ENCODE measurements at places on chromosomes 2 and 18.

DNA sequence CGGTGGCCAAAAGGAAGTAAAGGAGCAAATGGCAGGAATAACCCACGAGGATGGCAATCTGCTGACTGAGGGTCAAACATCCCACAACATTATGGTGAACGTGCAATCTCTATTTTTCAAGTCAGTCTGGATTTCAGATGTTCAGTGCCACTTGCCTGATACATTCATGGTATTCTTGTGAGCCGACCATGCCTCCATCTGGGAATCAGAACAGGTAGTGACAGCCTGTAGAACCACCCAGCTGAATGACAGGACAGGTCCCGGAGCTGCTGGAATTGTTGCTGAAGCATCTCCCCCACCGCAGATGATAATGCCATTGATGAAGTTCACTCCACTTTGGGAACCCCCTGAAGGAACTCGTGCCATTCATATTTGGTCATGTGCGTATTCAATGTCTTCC is 123.2 kb downstream of the CAPN13 start:
- no peak for DNase-seq

DNA sequence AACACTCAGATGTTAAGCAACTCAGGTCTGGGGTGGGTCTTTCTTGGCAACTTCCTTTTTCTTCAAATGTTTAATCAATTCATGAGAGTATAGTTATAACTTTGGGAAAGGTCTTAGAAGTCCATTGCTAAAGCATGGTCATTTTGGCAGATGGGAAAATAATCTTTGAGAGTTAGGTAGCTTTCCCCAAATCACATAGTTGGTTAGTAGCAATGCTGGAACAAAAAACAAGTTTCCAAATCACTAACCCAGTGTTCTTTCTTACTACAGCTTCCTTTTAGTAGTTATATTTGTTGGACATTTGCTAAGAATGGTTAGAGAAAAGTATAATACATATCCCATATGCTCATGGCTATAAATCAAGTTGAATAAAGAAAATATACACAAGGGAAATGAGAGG is 185.2 kb upstream of the SLC14A2 start:
- DNase-seq = no peak

DNA sequence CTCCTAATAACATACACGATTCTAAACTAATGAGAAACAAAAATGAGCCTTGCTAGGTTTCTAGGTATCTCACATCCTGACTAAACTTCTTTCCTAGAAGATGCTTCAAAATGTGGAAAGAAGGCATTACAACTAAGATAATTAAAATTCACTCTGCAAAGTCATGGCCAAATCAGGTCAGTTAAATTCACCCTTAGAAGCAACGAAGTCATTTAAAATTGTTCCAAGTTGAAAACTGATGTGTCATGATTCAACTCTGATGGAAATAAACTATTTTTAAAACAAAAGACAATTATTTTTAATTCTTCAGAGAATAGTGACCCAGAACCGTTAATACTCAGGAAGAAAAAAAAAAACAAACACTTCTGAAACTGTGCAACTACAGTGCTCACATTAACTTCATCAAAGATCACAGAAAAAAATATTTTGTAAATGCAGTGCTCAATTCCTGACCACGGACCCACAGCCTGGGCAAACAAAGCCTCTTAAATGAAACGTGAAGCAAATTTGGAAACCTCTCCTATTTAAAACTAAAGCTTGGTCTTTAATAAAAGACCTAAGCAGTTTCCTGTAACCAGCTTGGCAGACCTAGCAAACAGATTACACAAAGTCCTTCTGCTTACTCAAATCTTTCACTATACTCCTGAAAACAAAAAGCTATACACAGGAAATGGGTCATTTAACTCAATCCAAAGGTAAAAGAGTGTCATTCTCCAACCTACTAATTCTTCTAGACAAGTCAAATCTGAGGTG is 39.0 kb downstream of the CHN1 start:
- DNase-seq = no peak

DNA sequence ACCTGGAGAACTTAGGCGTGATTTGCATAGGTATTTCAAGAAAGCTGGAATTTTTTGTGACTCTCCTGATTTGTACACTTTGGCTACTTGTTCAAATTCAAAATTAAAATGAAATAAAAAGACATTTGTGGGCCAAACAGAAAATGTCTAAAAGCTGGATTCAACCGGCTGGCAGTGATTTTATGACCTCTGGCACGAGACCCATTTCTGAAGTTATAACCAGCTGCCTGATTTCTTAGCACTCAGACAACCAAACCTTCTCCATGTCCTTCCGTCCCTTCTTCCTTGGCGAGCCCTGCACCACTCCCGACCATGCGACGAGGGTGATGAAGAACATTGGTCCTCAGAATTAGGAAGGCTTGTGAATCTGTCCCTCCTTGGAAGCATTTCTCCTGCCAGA is 19.7 kb downstream of the PKDCC start:
- DNase-seq = no peak

DNA sequence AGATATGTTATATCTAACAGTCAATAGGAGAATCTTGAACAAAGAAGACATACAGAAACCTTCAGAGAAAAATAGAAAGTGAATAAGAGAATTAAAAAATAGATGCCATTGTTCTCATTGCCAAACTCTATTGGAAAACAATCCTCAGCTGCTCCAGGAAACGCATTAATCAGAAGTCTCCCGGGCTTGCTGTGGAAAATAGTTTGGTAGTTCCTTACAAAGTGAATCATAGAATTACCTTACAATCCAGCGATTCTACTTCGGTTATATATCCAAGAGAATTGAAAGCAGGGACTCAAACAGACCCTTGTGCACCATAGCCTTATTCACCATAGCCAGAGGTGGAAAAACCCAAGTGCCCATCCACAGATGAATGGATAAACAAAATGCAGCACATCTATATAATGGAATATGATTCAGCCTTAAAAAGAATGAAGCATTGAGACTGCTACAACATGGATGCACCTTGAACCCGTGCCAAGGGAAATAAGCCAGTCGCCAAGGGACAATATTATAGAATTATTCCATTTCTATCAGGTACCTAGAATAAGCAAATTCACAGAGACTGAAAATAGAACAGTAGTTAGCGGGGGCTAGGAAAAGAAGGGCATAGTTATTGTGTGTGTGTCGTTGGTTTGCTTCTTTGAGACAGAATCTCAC is 21.9 kb upstream of the CHRNA1 start:
- no peak for DNase-seq

- no peak for DNase-seq
These were observed 21.6 kb downstream of the METAP1D start for GRCh38 chr2:172021074-172021931.

GRCh38 chr2:136362676-136363390 is 244.9 kb upstream of the CXCR4 start:
- DNase-seq = no peak

DNA sequence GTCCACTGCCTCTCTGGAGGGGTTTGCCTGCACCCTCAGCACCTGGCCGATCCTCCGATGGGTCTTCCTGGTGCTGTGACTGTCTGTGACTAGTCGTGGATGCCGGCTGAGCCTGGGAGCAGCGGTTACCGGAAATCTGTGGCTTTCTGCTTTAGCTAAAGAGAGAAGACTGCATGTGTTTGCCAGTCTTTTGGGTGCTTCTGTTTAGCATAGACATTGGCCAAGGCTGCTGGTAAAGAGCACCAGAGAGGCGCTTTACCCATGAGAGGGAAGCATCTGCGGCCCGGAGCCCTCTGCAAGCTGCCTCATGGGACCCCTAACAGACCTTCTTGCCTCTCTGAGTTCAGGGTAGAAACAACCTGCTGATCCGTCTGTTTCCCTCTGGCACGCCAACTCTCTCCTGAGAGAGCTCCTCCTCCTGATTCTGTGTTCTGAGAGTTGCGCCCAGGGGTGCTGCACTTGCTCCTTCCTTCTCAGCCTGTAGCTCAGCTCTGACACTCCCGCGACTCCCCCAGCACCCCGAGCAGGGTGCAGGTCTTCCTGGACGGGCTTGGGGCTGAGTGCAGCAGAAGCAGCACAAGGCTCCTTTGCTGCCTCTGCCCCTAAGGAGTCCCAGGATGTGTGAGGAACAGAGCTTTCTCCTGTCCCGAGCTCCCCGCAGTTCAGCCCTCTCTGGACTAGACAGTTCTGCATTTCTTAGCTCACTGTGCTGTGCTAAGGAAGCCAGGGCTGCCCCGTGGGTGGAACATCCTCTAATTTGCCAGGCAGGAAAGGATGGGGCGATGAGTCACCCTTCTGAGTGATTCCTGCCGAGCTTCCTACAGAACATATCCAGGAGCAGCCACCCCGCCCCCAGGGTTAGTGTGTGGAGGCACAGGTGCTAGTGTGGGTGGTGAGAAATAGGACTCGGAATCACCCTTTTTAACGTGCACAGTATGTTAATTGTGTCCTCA is 203.2 kb downstream of the SH3RF3 start:
- DNase-seq = no peak

- no peak for DNase-seq
These were observed 158.7 kb downstream of the KLHL29 start for GRCh38 chr2:23543728-23544127.

- DNase-seq = no peak
These were observed 62.6 kb downstream of the ODC1 start for GRCh38 chr2:10385501-10385900.

DNA sequence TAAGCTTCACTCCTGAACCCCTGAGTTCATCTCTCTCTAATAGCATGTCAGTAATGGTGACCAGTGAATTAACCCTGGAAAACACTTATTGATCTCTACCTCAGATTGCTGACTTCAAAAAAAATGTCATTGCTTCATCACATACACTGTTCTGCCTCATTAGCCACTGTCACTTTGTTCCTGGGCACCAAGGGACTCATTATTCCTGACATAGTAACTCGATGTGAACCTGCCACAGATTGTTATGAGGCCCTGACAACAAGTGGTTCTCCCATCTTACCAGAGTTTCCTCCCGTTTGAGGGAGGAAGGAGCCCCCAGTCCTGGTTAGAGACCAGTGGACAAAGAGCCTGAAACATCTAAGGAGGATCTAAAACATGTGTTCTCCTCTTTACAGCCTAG is 403.3 kb upstream of the SMIM21 start:
- no peak for DNase-seq

DNA sequence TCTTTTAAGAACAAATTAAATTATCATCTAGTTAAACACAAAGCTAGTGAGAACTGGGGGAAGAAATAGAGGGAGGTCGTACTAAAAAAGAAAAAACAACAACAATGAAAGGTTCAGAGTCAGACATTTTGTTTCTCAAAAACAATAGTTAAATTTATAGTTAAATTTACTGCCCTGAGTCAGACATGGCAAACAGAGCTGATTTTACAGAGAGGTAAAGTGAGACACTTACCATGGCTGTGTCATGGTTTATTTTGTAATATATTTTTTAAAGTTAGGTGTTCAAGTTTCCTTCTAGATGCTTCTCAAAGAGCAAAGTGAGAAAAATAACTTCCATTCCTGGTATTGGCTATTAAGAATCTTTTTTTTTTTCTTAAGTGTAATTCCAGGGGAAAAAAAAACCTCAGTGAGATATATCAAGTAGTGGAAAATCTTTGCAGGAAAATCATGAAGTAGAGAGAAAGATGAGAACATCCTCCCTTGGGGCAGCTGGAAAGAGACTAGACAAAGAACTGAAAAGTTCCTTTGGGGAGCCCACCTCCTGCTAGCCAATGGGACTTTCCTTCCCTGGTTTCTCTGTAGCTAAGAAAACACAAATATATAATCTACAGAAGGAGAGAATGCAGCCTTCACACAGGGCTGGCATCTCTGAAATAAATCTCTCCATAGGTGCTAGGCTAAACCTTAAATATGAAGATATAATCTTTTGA is 12.3 kb downstream of the KLF7 start:
- no peak for DNase-seq

GRCh38 chr2:225590932-225591331 is 191.4 kb downstream of the NYAP2 start:
- DNase-seq = no peak

DNA sequence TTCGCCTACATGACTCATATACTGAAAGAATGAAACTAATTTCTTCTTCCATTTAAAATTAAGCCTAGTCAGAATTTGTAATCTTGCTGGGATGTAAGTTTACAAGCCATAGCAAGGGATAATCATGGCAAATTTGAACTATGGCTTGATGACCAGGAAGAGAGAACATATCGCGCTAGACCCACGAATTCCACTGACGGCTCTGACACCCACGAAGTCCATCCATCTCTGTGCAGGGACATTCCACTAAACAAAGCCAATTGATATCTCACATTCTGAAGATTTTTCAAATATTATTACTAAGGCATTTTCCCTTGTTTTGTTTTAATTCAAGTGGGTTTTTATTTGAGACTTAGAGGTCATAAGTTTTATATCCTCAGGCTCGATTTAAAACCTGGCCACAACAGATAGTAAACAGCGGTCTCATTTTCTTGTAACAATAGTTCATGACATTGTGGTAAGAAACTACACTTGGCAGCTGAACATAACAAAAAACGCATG is 113.0 kb downstream of the QPCT start:
- no peak for DNase-seq
